Stimulated activated CD8-positive, alpha-beta memory T cell treated with anti-CD3 and anti-CD28 coated beads, Interleukin-15, amount 100 ng/mL, for 4 hours (primary cell): ENCODE measurements at places on chromosomes 2 and 18.

- DNase-seq, result no peak
Measured at GRCh38 chr2:144546933-144547332, 27.0 kb upstream of the ZEB2 start.

DNA sequence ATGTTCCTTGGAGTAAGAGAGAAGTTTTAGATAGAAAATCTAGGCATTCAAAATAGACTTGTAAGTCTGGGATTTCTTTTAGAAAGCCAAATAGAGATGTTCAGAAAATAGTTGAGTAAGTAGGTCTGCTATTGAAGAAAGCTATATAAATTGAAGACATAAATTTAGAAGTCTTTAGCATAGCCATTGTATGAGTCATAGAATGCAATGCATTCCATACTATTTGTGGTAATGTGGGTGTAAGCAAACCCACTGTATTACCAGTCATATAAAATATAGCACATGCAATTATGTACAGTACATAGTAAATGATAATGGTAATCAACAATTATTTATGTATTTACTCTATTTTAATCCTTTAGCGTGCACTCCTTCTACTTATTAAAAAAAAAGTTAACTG, 14.1 kb downstream of the MC4R start:
- no peak for DNase-seq

DNA sequence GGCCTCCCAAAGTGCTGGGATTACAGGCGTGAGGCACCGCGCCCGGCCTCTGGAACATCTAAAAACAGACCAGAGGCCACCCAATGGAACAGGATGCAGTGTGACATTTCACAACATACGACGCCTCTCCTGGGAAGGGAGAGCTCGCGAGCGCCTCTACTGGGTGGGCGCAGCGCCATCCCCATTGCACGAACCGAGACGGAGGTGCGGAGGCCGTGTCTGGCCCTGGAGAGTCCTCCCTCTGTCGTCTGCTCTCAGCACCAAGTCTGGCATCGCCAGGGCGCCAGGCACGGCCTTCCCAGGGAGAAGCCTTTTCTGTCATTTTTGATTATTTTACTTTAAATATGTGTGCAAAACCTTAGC, 9.4 kb upstream of the GBX2 start:
- DNase-seq, result no peak

- no peak for DNase-seq
Measured at GRCh38 chr2:234331566-234331965, 165.3 kb downstream of the ARL4C start.

DNA sequence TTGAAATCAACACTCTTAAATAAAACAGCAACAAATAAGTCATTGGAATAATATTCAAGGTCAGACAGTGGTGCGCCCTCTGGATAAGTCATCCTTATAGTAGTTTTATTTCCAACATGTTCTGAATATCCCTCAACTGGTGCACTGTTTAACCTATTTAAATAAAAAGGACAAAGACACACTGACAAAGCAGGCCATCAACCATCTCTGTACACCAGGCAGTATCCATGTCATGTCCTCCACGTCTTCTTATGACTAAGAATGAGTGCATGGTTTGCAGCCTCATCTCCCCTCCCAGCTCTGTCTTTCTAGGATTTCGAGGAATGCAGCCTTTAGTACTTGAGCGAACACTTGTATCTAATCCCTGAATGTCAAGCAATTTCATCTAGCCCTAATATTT, 42.4 kb downstream of the ST3GAL5 start:
- no peak for DNase-seq

DNA sequence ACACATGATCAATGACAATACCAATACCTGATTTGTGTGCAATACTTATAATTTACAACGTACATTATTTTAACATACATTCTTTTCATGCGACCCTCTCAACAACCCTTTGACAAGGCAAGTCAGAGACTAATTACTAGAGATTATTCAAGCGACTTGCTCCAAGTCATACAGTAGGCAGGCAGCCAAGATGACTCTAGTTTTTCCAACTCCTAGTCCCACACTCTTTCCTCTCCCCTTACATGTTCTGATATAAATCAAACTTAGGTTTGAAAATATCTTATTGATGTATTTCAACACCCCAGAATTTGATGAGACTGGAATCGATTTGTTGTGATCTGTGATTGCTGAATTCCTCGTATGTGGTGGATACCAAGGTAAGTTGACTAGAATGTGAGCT, 8.0 kb upstream of the CYP27C1 start:
- DNase-seq, result no peak

- DNase-seq, result no peak
Measured at GRCh38 chr18:58344861-58345463, 283.9 kb downstream of the ALPK2 start.

DNA sequence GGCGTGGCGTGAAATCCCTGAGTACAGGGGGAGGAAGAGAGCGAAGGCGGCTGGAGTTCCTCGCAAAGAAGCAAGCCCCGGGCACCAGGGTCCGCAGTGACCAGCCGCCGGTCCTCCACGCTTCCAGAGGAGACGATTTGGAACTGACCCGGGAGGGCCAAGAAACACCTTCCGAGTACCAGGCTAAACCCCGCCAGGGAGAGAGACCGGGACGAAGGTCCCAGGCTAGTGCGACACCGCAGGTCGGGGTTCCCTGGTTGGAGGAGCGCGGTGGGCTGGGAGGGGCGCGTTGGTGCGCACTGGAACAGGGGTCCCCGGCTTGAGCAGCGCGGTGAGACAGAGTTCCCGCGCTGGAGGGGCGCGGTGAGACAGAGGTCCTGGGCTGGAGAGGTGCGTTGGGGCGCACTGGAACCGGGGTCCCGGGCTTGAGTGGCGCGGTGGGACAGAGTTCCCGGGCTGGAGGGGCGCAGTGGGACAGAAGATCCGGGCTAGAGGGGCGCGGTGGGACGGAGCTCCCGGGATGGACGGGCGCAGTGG, 901 bp downstream of the WDFY1 start:
- DNase-seq, result no peak

DNA sequence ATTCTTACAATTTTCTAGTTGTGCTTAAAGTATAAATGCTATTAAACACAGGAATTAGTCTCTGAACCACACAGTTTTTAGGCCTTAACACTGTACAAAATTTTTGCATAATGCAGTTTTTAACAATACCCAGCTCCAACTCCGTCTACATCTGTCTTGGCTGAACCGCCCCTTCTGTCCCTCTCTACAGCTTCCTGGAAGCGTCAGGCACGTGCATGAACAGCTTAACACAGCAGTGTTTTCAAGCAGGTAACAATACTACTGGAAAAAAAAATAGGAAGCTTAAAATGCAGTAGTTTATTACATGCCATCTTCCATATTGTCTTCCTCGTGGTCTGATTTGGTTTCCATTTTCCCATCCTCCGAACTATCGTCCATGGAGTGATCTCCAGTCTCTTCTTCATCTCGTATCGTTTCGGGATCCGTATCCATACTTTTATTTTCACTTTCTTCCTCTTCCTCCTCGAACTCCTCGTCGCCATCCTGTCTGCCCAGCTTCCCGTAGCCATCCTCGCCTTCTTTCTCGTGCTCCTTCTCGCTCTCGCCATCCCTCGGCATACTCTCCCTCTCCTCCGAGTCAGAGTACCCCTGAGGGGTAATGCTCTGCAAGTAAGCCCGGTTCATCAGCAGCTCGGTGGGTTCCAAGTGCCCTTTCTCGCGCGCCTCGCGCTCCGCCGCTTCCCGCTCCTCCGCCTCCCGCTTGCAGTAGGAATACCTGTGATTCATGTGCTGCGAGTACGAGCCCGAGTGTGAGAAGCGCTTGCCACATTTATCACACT, 130.6 kb downstream of the ZEB2 start:
- DNase-seq, result no peak

GRCh38 chr2:148602885-148603561, 41.5 kb upstream of the EPC2 start:
- no peak for DNase-seq

- no peak for DNase-seq
Measured at GRCh38 chr2:217899231-217900009, 103.4 kb downstream of the TNS1 start.

GRCh38 chr2:167814881-167815718, 432.3 kb downstream of the STK39 start:
- DNase-seq, result no peak

DNA sequence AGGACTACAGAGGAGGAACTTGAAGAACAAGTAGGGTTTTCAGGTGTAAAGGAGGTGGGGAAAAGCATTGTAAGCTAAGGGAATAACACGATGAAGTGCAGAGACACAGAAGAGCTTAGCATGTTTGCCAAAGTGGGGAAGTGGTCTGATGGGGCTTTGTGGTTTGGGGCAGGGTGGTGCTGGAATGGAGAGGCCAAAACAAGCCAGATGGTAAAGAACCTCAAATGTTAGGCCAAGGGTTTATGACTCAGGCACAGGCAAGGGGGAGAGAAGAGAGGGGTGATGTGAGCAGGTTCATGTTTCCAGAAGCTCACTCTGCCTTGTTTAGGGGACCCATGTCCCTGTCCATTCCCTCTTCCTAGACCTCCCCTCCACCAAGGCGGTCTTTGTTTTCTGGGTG, 104.5 kb upstream of the YWHAQ start:
- no peak for DNase-seq
